ENCODE measurements at places on chromosomes 7 and 10.

- peak; percentile 67 for DNase-seq
Measured at GRCh38 chr10:14645239-14645960, 129.3 kb downstream of the FAM107B start.

DNA sequence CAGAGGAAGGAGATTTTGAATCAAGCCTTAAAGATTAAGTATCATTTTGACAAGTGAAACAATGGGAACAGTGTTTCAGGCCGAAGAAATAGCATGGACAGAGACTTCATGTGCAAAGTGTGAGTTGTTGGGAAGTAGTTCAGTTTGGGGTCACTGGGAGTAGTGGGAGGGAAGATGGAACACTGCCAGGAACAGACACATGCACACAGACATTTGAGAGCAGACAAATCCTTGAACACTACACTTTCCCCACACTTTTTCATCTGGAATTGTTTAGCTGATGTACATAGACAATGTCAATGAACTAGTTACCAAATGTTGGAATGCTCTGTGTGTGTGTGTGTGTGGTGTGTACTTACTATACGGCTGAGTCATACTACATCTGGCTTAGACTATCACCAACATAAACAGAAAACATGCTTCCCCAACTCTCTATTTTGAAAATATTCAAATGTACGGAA lies 52.4 kb upstream of the LRRC17 start:
- no peak for DNase-seq

DNA sequence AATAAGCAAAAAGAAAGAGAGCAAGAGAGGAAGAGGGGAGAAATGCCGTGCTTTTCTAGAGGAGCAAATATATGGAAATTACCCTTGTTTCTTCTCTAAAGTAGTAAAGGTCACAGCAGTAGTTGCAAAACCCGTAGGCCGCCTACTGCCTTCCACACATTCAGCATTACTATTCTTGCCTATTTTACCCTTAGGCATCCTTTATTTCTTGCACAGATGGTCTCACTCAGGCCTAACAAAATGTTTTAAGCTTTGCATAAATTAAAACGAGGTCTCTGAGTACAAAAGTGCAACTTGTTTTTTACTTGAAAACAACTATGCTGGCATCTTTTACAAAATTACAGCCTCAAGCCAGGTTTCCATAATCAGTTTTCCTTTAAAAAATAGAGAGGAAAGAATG lies 644.6 kb downstream of the AUTS2 start:
- no peak for DNase-seq

DNA sequence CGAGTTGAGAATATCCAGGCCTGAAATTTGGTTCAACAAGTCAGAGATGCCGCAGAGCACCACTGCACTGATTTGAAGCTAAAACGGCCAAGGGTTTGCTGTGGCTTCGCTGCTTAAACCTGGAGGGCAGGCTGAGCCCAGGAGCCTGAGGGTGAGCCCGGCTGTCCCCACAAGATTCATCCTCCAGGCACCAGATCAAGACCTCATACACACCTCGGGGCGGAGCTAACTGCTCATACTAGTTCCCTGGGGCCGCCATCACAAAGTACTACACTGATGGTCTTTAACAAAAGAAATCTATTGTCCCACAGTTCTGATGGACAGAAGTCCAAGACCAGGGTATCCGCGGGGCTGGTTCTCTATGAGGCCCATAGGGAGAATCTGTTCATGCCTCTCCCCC lies 16.9 kb upstream of the TRIM56 start:
- no peak for DNase-seq

GRCh38 chr10:86104156-86104555 lies 262.4 kb downstream of the GRID1 start:
- DNase-seq = no peak

GRCh38 chr10:77532068-77532467 lies 105.5 kb downstream of the KCNMA1 start:
- DNase-seq = no peak

DNA sequence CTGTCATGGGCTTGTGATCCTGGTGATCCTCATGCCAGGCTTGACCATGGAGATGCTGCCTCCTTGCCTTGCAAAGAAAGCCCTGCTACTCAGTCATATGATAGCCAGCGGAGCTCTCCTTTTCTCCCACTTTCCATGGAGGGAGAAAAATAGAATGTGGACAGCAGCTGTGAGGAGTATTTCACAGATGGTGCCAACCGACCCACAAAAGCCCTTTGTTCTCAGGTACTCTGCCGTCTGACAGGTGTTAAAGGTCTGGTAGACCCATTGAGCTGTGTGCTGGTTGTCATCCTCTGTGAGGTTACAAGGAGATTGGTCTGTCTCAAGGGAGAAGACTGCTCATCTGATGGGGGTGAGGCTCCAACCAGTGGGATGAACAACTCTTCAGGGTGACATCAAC lies 29.5 kb upstream of the COBL start:
- no peak for DNase-seq

DNA sequence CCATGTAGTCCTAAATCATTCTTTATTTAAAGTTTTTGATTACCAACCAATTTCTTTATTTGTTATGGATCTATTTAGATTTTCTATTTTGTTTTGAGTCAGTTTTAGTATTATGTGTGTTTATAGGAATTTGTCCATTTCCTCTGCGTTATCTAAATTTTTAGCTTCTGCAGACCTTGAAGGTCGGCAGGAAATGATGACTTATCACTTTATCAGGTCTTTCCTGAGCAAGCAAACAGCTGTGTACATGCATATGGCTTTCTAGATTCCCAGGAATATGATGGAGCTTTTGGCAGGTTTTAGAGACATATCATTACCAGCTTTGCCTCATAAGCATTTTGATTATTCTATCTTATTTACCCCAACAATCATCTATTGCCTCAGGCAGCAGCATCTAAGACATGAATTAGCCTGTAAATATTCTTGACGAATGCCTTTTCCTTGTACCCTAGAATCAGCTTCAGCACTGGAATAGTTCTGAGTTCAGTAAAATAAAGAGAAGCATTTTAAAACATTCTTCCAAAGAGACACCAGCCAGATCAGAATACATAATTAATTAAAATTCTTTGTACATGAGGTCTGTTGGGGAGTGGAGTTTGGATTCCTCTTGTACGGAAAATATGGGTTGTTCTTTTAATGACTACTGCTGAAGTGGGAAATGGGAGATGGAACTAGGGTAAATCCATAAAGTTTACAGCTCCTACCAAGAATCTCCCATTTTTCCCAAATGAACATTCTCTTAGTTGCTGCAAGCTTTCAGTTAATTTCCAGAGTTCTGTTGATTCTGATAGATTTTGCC lies 408.8 kb upstream of the SEMA3C start:
- DNase-seq = no peak

DNA sequence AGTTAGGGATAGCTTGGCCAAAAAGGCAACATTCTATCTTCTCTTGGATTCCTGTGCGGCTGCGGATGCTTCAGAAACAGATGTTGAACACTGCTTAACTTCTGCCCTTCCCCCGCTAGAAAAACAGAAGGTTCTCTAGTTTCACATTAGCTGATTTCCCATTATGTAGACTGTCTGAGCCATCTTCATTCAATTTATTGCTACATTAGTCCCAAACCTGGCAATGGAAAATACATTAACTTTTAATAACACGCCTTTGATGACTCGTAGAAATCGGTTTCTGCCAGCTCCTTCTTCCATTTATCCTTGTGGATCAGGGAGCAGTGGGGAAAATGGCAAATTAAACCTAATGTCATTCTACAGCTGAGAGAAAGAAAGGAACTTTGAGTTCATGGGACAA lies 119.9 kb downstream of the SLC16A9 start:
- DNase-seq = no peak

- no peak for DNase-seq
Measured at GRCh38 chr10:52108236-52108635, 205.8 kb upstream of the DKK1 start.

- no peak for DNase-seq
Measured at GRCh38 chr10:103703941-103704919, 151.1 kb downstream of the SH3PXD2A start.

- peak; percentile 15 for DNase-seq
Measured at GRCh38 chr10:103967448-103968071, 620 bp downstream of the SLK start.

DNA sequence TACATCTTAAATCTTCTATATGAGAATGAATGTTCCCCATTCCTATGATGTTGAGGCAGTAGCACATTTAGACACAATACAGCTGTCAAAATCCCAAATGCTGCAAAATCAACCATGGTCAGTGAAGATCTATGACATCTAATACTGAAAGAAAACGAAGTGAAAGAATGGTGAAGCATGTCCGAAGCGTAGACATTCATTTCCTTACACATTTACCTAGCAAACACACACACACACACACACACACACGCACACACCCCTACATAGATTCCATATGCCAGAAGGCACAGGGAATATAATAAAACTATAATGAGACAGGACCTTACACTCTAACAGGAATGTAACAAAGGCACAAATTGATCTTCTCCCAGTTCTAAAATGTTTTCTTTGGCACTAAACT lies 32.5 kb downstream of the CCDC6 start:
- no peak for DNase-seq

GRCh38 chr10:83545901-83546391 lies 593.4 kb upstream of the GHITM start:
- no peak for DNase-seq

- DNase-seq = no peak
Measured at GRCh38 chr7:82616059-82616728, 172.6 kb upstream of the CACNA2D1 start.

DNA sequence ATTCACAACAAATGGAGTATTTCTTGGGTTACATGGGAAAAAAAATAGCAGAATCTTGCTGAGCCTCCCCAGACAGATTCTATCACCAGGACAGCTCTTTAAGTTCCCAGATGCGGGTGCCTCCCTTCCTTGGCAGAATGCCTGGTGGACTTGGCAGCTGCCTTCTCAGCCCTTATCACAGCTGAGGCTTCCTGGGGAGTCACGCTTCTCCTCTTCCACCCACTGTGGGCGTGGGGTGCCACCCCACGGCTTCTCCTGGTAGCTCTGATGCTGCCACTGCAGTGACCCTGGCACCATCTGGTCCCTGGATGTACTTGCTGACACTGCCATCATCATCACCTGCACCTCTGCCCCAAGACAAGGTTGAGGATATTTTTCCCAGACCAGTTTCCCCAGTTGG lies 16.2 kb upstream of the NME8 start:
- DNase-seq = no peak

- DNase-seq = no peak
Measured at GRCh38 chr7:149854611-149855360, 16.6 kb downstream of the ZNF862 start.

GRCh38 chr7:132577206-132578049 lies 1.2 kb upstream of the PLXNA4 start:
- DNase-seq = no peak

DNA sequence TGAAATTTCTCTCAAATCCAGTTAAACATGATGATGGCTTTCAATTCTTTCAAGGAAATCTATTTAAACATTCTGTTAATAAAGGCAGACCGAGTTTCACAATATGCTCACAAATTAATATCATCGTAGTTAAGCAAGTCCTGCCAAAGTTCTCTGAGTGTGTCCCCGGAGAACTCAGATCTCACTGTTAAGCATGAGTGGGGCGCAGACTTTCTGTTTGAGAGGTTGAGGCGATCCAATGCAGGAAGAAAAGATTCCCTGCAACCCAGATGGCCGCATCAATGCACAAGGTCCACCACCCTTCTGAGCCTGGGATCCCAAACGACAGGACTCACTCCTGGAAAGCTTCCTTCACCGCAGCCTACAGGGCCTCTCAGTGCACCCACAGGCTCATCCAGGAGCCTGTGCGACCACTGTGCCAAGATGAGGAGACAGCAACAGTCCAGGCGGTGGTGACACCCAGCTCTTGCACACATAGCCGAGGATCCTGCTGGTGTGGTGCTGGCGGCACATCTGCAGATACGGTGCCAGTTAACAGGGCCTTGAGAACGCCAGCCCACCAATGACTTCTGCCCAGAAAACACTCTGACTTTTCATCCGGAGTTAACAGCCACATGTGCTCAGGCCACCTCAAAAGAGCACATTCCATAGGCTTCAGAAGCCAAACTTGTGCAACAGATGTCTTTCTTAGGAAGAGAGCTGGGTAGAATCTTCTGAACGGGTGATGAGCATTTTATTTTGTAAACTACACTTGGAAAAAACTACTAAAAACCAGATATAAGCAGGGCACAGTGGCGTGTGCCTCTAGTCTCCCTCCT lies 102.1 kb downstream of the ZRANB1 start:
- no peak for DNase-seq

- DNase-seq = peak; percentile 18
Measured at GRCh38 chr10:11631890-11632587, 20.6 kb upstream of the USP6NL start.

DNA sequence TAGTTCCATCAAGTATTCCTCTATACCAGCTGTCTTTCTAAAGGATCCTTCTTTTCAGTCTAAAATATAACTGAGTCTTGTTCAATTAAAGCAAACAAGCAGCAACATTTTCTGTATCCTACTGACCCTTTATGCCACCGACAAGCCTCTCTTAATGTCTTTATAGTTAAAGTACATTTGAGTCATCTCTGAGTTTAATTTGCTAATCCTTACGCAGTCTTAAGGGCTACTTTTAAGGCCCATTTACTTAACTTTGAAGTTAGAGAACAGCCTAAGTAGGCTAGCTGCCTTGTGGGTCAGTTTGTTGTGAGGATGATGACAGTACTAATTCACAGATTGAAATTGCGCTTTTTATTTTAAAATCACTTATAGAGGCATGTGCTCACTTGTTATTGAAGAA lies 265.5 kb upstream of the FERD3L start:
- DNase-seq = no peak

- no peak for DNase-seq
Measured at GRCh38 chr7:139745678-139746143, 32.1 kb downstream of the HIPK2 start.

GRCh38 chr10:71790749-71791440 lies 17.6 kb upstream of the VSIR start:
- no peak for DNase-seq

- no peak for DNase-seq
Measured at GRCh38 chr10:2761311-2761710, 306.0 kb upstream of the PFKP start.

DNA sequence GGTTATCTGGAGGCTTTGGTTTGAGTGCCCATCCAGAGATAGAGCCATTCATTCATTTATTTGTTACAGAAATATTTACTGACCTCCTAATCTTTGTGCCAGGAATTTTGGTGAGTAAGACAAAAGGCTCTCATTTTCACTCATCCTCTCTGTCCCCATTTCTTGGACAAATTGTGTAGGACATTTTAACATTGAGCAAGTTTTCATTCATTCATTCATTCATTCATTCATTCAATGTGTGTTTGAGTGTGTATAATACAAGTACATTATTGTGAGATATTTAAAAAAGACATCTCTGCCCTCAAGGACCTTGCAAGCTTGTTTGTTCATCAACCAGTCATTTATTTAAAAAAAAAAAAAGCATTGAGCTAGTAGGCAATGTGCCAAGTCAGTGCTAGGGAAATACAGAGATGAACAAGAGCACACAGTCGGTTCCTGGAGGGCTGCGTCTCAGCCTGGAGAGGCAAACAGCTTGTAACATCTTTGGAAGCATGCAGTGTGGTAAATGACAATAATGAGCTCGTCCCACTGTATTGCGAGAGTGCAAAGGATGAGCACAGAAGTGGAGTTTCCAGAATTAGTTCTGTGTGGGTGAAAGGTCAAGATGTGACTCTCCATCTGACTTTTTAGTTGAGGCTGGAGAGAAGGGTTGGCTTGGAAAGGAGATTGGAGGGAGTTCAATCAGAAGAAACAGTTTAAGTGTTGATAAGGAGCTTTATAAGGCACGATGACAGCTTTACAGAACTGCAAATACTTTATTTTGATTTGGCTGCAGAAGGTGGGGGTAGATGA lies 50.5 kb upstream of the HBP1 start:
- DNase-seq = no peak

- DNase-seq = no peak
Measured at GRCh38 chr10:35390843-35391152, 54.5 kb downstream of the CCNY start.
